ENCODE measurements at places on chromosomes 7 and 10. TPM values are rescaled to one million over a fixed set of nuclear protein-coding genes. Genes with fewer than 3 reads are reported as not detected.

DNA sequence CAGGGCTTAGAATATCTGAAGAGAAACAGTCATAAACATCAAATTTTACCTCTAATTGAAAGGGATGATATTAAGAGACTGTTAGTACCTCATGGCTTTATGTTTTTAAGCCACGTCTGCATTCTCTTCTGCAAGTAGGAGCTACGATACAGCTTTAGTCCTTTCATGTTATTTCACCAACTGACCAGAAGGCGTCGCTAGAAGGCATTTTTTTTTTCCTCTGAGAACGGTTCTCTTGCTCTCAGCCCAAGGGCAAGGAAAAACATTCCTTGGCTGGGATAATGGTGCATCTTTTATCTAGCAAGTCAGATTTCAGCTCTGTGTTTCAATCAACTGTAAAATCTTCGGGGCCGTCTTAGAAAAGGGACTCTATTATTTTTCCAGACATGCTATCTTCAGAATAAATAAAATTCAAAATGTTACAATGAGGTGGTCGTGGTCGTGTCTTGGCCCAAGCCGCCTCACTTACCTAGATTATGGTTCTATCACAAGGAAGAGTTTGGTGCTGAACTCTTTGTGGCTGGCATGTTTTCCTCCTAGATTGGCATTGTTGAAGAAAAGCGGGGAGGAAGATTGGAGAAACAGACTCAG, 41.6 kb upstream of the LYZL2 start:
- peak; percentile 81 for DNase-seq

- DNase-seq: no peak
Measured at GRCh38 chr7:23403970-23404369, 66.3 kb downstream of the IGF2BP3 start.

DNA sequence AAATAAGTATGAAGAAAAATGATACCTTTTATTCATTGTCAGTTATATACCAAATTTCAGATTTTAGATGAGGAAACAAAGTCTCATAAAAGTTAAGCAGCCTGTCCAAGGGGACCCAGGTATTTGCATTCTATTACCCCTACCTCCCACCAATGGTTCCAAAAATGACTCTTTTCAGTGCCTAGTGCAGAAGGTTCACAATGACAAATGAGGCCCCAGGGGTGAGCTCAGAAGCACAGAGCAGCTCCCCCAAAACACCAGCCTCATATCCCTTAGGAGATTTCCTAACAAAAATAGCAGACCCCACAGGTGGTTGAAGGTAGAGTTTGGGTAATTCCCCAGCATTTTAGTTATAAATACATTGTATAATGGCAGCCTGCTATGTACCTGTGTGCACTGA, 168.6 kb downstream of the REEP3 start:
- no peak for DNase-seq

DNA sequence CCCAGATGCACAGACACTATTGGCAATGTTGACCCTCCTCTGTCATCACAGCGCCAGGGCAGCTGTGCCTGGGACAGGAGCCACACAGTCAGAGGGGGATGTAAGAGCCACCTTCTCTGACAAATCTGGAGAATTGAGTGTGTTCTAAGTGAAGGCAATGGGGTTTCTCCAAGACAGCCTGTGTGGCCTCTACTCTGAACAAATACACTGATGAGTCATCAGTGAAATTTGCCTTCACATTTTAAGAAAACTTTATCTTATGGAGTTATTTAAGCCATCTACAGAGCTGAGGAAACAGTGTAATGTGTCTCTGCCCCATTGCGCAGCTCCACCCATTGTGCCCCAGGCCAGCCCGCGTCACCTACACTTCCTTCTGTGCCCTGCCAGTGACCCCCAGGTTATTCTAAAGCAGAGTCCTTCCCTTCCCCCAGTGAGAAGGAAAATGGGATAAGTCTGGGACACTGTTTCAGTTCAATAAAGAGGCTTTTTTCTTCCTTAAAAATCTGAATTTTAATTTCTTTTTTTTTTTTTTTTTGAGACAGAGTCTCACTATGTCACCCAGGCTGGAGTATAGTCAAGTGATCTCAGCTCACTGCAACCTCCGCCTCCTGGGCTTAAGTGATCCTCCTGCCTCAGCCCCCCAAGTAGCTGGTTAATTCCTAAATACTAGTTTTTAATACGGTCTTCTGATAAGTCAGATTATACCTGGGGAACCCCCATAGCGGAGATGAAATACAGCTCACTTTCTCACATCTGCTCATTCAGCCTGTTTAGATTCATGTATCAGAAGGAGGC, 21.8 kb downstream of the AKR1E2 start:
- peak; percentile 81 for DNase-seq

DNA sequence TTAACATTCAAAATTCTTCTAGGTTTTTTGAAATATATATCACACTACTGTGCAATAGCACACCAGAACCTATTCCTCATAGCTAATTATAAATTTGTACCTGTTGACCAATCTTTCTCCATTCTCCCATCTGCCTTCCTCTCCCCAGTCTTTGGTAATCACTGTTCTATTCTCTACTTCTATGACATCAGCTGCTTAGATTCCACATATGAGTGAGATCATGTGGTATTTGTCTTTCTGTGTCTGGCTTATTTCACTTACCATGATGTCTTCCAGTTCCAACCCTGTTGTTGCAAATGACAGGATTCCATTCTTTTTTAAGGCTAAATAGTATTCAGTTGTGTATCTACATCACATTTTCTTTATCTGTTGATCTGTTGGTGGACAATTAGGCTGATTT, 54.4 kb upstream of the CCDC6 start:
- peak; percentile 31 for DNase-seq

GRCh38 chr7:110839866-110840265, 251.1 kb upstream of the LRRN3 start:
- peak; percentile 26 for DNase-seq

DNA sequence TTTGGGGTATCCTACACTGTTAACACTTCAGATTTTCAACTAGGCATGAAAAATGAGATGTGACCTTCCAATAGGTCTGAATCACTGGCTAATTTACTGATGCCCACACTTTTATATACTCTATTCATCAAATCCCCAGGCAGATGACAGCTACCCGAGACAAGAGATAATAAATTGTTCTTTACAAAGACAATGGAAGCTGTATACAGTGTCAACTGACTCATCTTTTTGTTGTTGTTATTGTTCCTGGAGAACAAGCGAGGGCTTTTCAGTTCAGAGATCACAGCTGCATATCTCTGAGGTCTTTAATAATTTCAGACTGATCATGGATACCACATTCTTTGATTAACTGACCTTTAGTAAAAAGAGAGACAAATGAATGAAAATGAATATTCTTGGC, 228.9 kb downstream of the SDHAF3 start:
- DNase-seq: no peak

GRCh38 chr10:95759233-95759826, 3.4 kb downstream of the ENTPD1 start:
- DNase-seq: no peak

DNA sequence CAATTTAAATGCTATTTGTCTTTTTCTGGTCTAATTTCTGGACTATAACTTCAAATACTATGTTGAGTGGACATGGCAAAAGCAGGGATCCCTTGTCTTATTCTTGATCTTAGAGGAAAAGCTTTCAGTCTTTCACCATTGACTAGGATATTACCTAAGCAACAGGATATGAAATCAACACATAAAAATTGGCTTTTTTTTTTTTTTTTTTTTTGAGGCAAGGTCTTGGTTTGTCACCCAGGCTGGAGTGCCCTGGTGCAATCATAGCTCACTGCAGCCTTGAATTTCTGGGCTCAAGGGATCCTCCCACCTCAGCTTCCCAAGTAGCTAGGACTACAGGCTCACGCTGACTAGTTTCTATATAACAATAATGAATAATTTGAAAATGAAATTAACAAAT, 90.8 kb downstream of the JMJD1C start:
- no peak for DNase-seq

- DNase-seq: no peak
Measured at GRCh38 chr7:2521341-2521745, 1.8 kb downstream of the LFNG start.

DNA sequence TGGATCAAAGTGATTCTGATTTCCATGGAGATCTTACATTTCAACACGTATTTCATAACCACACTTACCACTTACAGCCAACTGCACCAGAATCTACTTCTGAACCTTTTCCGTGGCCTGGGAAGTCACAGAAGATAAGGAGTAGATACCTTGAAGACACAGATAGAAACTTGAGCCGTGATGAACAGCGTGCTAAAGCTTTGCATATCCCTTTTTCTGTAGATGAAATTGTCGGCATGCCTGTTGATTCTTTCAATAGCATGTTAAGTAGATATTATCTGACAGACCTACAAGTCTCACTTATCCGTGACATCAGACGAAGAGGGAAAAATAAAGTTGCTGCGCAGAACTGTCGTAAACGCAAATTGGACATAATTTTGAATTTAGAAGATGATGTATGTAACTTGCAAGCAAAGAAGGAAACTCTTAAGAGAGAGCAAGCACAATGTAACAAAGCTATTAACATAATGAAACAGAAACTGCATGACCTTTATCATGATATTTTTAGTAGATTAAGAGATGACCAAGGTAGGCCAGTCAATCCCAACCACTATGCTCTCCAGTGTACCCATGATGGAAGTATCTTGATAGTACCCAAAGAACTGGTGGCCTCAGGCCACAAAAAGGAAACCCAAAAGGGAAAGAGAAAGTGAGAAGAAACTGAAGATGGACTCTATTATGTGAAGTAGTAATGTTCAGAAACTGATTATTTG, 15.3 kb downstream of the HNRNPA2B1 start:
- DNase-seq: no peak

GRCh38 chr7:27091941-27092818, 3.6 kb downstream of the HOXA1 start:
- no peak for DNase-seq

GRCh38 chr7:123783820-123784219, 35.0 kb upstream of the WASL start:
- DNase-seq: no peak

GRCh38 chr10:75469006-75469616, 37.7 kb downstream of the LRMDA start:
- DNase-seq: peak; percentile 77

DNA sequence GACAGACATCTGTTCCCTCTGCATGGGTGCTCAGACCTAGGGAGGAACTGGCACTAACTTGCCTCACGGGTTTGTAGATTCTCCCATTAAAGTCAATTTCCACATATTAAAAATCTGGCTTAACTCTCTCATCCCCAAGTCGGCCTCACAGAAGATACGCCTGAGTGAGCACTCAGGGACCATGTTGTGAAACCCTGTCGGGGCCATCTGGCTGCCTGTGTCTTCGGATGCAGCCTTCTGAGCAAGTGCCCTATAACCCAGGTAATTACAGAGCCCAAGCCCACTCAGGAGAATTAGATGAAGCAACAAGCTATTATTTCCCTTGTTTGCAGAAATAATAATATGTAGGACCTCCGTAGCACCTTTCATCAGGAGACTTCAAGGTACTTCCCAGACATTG, 219.3 kb upstream of the GLI3 start:
- no peak for DNase-seq

DNA sequence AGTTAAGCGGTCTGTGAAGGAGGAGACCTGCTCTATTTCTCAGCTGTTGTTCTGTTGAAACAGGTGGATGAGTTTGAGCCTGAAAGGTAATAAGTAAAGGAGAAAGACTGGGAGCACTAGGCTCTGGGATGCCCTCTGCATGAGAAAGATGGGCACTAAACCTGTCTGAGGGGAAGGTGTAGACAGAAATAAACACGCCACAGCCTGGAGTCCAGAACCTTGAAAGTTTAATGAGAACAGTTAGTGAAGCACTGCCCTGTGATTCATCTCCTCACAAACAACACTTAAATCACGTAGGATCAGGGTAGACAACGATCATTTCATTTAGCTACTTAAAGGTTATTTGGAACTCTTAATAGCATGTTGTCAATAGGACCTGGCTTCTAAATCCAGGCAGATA, 193.1 kb downstream of the PHTF2 start:
- no peak for DNase-seq

DNA sequence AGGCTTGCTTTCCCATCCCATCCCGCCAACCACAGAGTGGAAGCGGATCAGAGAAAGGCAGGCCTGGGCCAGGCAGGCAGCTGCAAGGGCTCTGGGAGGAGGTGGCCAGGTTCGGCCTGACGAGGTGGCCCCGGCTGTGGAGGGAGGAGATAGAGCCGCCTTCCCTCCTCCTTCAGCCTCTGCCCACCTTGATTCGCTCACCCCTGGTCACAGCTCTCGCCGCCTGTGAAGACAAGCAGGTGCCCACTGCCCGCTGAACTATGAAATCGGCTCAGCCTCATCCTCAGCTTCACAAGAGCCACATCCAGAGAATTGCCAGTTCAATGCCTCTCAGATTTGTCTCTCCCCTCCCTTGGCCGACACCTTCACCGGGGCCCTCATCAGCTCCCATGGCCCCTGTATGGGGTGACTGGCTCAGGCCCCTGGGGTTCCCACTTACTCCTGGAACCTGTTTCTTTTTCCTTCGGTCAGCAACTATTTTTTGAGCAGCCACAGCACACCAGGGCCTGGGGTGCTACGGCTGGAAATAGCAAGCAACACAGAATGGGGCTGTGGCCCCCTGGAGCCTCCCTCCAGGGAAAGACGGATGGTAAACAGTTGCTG, 80.0 kb upstream of the CHST15 start:
- no peak for DNase-seq

GRCh38 chr7:1545417-1546246, 10.4 kb downstream of the TMEM184A start:
- DNase-seq: no peak

DNA sequence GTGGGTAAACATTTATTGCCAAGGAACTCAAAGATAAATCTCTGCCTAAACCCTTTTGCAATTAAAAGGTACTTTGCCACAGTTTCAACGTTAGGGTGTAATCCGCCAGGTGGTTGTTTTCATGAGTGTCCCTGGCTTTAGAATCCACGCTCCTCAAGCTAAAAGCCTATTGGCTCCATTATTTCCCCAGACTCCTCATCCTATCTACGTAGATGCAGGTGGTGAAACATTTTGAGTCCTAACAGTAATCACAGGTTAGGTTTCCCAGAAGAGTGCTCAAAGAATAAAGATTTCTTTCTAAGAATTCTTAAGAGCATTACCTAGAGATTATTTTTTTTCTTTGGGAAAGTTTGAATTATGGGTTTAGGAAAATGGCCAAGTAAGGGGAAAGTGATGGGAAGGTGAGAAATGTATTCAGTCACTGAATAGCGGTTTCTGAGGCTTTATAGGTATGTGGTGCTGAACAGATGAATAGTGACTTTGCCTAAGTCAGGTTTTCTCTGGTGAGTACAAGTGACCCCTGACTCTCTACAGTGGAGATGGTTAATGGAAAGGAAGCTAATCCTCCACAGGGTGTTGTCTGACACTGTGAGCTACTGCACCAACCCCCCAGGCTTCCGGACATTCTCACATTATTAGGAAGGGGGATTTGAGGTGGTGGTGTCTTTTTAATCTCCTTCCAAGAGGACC, 60.2 kb downstream of the NRP1 start:
- no peak for DNase-seq

LRRD1 gene
- total RNA-seq: not detected

HYCC1 gene
- 59.3 TPM for total RNA-seq

LRRC61 gene
- 6.8 TPM for total RNA-seq

OR2A7 gene
- total RNA-seq: 0.32 TPM

MACC1 gene
- under 0.01 TPM for total RNA-seq

SLC39A12 gene
- not detected for total RNA-seq

IFIT1B gene
- not detected for total RNA-seq

CDC14C gene
- total RNA-seq: under 0.01 TPM

LDB3 gene
- total RNA-seq: under 0.01 TPM

NPSR1 gene
- total RNA-seq: not detected

ZNF33A gene
- total RNA-seq: 13.2 TPM

ITPRID1 gene
- total RNA-seq: not detected

KIF11 gene
- 11.9 TPM for total RNA-seq

SNCG gene
- 3.5 TPM for total RNA-seq

TFR2 gene
- total RNA-seq: 0.43 TPM

CLCN1 gene
- total RNA-seq: under 0.01 TPM

Data from fibroblast of villous mesenchyme (primary cell).